ENCODE measurements at places on chromosomes 4 and X.

DNA sequence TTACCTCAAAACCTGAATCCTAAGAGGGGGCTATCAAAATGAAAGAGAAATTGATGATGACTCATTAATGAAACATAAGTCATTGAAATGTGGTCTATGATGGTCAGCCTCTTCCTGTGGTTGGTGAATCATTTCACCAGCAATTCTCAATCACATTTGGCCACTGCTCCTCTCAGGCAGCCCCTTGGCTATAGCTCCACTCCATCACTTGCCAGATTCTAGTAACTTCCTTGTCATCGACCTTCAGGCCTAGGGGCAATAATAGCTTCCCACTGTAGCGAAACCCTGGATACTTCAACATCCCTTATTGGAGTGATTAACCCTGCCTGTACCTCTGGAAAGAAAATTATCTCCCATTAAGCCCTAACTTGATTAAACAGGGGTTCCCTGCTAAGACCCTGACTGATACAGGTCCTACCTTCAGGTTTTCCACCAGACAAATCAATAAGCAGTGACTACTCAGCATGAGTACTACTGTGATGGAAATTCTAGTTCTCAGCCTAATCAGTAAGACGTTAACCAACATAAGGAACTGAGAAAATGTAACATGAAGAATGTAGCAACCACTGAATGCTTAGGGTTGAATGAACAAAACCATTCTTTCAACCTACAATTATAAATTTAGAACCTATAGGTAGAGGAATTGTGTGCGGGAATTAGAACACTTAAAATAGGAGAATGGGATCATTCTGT lies 30.4 kb downstream of the ADH7 start:
- peak; percentile 29 for DNase-seq

DNA sequence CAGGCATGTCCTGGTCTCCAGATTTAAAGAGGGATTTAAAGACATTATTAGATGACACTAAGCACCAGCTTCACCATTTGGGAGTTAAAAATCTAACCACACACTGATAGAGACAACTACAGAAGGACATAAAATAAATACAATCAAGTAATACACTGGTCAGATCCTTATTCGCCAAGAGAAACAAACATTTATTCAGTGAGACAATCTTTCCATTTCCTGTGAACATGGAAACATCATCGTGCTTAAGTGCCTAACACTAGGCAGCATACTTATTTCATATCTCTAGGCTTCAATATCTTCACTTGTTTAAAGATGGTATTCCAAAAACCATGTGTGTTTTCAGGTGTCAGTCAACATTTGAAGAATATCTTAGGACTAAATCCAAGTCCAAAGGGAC lies 103.6 kb downstream of the AREG start:
- DNase-seq: peak; percentile 67

GRCh38 chrX:6071731-6072130 lies 156.9 kb downstream of the NLGN4X start:
- no peak for DNase-seq

GRCh38 chrX:47293106-47293505 lies 60.3 kb downstream of the USP11 start:
- no peak for DNase-seq

DNA sequence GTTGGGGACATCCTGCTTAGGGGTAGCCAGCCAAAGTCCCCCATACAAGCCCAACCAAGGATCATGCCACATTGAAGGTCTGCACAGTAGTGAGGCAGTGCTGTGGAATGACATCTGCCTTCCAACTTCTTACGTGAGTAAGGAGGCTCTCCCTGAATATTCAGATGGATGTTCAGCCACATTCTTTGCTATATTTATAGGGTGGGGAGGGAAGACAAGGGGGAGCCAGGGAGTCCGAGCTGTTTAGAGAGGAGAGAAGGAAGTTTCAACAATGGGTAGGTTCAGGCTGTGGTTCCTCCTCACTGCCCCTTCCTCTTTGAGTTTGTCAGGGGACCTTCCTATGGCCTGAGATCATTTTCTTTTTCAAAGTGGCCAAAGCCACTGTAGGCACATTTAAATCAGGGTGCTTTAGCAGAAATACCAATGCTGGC lies 29.8 kb downstream of the MSN start:
- DNase-seq: no peak

GRCh38 chr4:139961344-139961946 lies 192.5 kb downstream of the MAML3 start:
- no peak for DNase-seq

- DNase-seq: no peak
Observed at GRCh38 chr4:81688085-81688484, 216.4 kb upstream of the RASGEF1B start.

DNA sequence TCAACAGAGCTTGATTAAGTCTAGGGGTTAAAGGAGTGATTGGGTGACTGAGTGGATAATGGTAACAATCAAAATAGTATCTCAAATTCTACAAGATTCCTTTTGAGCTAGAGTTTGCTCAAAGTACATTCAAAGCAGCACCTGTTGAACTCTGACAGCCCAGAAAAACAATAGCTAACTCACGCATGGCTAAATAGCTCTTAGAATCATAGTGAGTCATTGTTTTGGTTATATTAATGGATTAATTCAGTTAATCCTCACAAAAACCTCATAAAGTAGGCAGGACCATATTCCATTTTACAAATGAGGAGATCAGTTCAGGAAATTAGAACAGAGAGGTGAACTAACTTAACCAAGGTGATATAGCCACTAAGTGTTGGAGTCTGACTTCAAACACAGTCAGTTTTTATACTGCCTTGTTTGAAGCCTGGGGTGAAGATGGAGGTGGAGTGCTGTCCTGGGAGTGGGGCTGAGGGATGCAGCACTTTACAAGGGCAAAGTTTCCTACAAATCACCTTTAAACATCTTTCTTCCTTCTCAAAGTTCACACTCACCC lies 35.9 kb upstream of the PPM1K start:
- DNase-seq: no peak

- DNase-seq: no peak
Observed at GRCh38 chr4:25702848-25703247, 47.2 kb downstream of the SLC34A2 start.

GRCh38 chrX:77444075-77444474 lies 3.1 kb upstream of the FGF16 start:
- peak; percentile 47 for DNase-seq

- no peak for DNase-seq
Observed at GRCh38 chrX:133587818-133588217, 172.5 kb upstream of the GPC4 start.

DNA sequence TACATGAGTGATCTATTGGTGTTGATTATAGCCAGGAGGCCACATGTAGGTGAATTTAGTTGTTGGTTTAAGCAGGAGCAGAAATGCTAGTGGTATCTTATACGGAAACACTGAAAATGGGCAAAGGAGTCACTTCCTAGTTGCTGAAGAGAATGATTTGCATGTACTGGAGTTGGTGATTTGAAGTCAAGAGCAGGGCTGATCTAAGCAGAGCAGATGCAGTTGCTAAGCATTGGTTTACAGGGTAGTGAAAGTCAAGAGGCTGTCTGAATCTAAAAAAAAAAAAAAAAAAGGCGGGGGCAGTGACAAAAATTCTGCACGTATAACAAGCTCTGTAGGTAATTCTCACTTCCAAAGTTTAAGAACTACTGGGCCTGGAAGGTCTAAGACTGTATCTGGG lies 90.4 kb upstream of the HPRT1 start:
- no peak for DNase-seq

DNA sequence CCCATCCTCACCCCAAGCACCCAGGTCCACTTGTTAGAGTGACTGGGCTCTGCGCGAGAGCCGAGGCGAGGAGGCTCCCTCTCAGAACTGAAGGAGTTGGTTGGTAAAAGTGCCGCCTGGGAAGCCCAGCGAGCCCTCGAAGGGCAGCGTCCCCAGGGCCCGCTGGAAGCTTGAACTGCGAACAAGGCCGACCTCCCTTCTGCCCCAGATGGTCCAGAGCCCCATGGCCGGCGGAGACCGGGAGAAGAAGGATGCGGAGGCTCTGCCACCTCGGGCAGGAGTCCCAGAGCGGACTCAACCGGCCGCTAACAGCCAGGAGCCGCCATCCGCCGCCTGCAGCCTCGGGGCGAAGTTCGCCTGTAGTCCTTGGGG lies 116.3 kb upstream of the TEX13C start:
- no peak for DNase-seq

- no peak for DNase-seq
Observed at GRCh38 chrX:56797574-56798338, 68.7 kb downstream of the NBDY start.

- no peak for DNase-seq
Observed at GRCh38 chr4:151768835-151769234, 8.0 kb upstream of the GATB start.

GRCh38 chr4:69124941-69125340 lies 28.7 kb downstream of the UGT2B7 start:
- DNase-seq: no peak

DNA sequence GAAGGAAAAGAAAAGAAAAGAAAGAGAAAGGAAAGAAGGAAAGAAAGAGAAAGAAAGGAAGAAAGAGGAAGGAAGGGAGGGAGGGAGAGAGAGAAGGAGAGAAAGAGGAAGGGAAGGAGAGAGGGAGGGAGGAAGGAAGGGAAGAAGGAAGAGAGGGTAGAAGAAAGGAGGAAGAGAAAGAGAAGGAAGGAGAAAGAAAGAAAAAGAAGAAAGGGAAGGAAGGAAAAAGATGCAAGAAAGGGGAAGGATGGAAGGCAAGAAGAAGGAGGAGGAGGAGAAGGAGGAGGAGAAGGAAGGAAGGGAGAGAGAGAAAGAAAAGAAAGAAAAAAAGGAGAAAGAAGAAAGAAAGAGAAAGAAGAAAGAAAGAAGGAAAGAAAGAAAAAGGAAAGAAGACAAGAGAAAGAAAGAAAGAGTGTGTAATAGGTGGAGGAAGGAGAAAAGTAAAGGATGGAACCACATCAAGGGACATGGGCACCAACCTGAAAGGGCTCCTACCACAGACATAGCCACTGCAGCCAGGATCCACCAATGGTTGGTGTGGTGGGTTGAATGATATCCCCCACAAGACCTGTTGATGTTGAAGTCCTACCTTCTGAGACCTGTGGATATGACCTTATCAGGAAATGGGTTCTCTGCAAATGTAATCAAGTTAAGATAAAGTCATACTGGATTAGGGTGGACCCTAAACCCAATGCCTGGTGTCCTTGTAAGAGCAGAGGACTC lies 80.2 kb downstream of the RELL1 start:
- DNase-seq: no peak

GRCh38 chrX:131068945-131069719 lies 11.0 kb downstream of the ARHGAP36 start:
- DNase-seq: no peak

GRCh38 chr4:126065016-126065415 lies 750.3 kb downstream of the FAT4 start:
- no peak for DNase-seq
